ENCODE measurements at places on chromosomes 2 and 18.

DNA sequence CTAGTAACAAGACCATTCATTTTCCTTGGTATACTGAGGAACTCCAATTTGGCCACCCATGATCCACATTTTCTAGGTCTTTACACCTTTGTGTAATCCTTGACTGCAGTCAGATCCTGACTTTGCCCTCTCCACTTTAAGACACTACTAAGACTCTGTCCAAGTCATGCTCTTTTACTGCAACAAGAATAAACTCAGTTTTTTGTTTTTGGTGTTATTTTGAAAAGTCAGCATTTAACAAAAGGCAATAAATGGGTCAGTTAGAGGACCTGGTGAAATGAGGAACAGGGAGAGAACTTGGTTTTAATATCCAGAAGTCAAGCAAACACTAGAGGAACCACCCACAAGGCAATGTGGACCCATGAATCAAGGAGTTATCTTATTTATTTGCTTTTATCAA, 252.2 kb upstream of the RBBP8 start:
- DNase-seq, result no peak

DNA sequence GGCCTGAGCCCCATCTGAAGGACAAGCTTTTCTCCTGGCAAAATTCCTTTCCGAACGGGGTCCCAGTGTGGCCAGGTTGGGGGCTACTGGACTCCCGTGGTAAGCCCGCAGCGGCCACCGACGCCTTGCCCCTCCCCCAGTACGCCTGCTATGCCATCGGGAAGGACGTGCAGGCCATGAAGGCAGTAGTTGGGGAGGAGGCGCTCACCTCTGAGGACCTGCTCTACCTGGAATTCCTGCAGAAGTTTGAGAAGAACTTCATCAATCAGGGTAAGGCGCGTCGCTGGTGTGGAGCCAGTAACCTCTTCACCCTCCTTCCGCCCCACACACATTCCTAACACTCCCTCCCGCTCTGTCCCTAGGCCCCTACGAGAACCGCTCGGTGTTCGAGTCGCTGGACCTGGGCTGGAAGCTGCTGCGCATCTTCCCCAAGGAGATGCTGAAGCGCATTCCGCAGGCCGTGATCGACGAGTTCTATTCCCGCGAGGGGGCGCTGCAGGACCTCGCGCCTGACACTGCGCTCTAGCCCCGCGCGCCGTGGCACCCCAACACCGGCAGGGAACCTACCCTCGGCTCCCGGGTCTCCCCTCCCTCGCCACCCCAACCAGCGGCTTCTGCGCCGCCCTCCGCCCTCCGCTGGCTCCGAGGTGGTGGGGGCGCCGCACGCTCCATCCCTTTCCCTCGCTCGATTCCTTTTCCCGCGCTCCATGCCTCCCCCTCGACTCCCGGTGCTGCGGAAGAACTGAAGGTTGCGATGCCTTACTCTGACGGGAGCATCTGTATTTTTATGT, 13.6 kb upstream of the ANKRD53 start:
- peak; percentile 80 for DNase-seq

DNA sequence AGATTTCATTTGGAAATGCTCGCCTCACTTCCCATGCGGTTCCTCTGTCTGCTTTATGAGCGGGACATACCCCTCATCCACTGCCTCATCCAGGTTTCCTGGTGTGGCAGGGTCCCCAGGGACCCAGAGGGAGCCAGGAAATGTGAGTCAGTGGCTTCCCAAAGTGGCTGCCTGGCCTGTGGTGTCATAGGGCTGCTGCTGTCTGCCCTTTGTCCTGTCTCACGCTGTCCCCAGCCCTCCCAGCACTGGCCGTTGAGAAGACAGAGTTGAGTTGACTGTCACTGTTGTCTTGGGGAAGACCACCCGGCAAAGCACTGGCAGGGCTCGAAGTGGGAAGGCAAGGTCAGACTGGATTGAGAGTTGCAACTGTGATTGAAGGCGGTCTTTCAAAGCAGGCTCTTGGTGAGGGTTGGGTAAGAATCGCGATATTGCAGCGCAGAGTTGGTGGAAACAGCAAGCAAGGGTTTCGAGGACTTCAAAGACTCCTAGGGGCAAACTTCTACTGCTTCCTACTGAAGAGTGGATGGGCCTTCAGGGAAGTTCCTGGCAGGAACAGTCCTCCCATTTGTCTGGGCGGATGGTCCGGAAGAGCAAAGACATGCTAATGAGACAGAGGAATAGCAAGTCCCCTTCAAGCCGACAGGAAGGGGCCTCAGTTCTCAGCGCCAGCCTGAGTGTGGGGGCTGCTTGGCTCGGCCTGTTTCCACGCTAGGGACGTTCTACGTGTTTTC, 33.9 kb downstream of the RAB31 start:
- DNase-seq, result no peak

- DNase-seq, result no peak
Observed at GRCh38 chr18:58998401-58999203, 133.9 kb downstream of the ZNF532 start.

DNA sequence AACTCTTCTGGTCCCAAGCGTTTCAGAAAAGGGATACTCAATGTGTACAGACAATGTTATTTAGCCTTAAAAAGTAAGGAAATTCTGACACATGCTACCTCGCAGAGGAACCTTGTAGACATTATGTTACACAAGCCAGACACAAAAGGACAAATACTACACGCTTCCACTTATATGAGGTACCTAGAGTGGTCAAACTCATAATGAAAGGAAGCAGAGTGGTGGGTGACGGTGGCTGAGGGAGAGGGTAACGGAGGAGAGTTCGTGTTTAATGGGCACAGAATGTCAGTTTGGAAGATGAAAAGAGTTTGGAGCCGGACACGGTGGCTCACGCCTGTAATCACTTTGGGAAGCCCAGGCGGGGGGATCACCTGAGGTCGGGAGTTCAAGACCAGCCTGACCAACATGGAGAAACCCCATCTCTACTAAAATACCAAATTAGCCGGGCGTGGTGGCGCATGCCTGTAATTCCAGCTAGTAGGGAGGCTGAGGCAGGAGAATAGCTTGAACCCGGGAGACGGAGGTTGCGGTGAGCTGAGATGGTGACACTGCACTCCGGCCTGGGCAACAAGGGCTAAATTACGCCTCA, 1.4 kb downstream of the MCM6 start:
- DNase-seq, result no peak

GRCh38 chr2:12424809-12425208, 291.9 kb upstream of the TRIB2 start:
- DNase-seq, result no peak

DNA sequence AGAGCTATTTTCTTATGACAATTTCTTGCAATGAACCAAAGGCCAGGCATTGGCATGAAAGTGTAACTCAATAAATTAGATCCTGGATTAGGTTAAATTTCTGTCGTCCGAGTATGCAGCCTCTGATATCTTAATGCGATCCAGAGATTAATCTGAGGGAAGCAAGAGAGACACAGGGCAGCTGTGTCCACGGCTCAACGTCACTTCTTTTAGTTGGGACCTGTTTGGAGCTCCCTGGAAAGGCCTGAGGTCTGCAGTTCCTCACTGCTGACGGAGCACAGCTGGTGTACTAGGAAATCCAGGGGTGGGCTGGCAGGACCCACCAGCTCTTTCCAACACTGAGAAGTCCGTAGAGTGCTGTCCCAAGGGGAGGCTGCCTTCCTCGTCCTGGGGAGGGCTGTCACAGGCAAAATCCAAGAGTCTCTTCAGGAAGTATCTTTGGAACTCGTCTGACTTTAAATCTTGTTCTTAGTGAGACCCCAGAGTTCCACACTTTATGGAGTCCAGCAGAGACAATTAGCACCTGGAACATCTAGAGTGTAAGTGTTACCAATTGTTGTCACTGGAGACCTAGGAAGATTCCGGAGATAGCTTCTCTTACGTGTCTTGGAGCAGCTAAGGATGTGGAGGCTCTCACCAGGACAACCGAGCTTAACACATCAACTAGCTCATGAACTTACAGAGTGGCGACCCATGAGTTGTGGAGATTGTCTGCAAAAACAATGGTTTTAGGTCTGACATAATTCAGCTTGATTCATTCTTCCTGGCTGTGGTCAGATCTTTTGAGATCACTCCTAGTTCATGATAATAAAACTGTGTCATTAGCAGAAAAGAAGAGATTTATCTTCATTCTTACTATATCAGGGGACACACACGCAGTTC, 173.7 kb downstream of the ACKR3 start:
- no peak for DNase-seq

GRCh38 chr2:215405722-215406581, 29.9 kb downstream of the FN1 start:
- DNase-seq, result no peak
